ENCODE measurements at places on chromosomes 13 and 19.

- DNase-seq: no peak
Observed at GRCh38 chr13:50970956-50971355, 61.4 kb downstream of the RNASEH2B start.

DNA sequence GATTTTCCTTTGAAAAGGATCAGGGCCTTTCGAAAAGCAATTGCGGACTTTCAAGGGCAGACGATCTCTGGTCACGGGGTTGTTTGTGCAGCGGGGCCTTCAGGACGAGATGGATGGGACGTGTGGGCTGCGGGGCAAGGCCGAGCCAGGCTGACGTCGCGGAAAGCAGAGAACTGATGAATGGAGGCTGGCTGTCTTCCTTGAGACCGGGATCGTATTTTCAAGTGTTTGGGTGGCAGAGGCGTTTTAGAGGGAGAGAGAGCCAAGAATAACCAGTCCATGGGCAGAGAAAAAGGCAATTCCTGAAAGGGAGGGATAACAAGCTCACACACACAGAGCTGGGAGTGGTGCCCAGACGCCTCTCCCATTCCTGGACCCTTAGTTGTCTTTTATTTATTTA lies 138.9 kb upstream of the USP29 start:
- no peak for DNase-seq

- DNase-seq: no peak
Observed at GRCh38 chr19:19004144-19004543, 29.2 kb downstream of the SUGP2 start.

DNA sequence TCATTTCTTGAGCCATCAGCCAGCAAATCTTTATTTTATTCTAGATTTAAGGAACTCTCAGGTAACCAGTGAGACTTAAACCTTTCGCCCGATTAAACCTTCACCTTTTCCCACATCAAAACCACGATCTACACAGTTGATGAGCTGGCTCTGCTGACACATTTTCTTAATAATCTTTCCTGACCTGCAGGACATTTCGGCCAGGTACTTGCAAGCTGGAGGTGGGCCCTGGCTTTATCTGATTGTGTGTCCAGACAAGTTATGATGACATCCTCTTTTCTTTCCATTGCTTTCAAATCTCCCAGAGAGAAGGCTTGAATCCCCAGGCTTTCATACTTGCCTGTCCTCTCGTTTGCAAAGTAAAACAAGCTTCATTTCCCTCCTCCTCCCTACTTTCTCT lies 144.2 kb downstream of the EFNB2 start:
- DNase-seq: no peak

DNA sequence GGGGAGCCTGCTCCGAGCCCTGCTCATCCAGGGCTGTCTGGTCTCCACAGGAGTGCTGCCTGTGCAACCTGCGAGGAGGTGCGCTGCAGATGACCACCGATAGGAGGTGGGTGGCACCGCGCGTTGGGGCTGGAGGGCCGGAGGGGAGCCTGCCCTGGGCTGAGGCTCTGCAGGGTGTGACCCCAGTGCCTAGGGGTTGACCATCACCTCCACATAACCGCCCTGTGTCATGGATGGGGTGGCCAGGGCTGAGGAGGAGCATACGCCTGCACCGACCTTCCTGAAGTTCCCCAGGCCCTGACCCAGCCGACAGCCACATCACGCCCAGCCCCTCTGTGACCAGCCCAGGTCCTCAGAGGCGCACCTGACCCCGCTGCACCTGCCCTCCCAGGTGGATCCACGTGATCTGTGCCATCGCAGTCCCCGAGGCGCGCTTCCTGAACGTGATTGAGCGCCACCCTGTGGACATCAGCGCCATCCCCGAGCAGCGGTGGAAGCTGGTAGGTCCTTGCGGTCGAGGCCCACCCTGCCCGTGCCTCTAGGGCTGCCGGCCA lies 168.7 kb downstream of the KDM4B start:
- DNase-seq: no peak

DNA sequence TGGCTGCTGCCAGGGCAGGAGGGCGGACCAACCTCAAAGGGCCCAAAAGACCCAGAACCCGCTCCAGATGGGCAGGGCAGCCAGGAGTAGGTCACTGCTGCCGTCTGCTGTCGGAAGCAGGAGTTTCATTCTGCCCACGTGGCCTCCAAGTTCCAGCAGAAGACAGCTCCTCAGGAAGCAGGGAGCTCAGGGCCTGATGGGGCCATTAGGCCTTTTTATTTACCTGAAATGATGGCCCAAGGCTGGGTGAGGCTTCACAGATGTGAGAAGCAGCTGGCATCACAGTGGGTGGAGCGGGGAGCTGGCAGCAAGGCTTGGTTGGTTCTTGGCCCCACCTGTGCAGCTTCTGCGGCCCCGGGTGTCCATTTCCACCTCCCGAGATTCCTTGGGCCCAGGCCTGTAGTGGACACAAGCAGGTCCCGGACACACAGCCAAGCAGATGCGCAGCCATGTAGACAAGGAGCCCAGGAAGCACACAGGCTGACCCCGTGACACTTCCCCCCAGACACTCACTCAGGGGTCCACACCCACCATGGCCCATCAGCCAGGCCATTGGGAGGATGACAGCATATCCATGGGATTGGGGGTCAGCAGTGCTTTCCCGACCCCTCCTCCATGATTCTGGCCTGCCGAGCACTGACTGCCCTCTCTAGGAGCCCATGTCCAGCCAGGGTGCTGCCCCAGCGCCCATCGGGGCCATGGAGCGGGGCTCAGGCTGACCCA lies 26.4 kb downstream of the C13orf46 start:
- DNase-seq: no peak

- no peak for DNase-seq
Observed at GRCh38 chr13:109803825-109804224, 17.4 kb upstream of the IRS2 start.

GRCh38 chr13:39760521-39760920 lies 105.1 kb downstream of the COG6 start:
- no peak for DNase-seq

DNA sequence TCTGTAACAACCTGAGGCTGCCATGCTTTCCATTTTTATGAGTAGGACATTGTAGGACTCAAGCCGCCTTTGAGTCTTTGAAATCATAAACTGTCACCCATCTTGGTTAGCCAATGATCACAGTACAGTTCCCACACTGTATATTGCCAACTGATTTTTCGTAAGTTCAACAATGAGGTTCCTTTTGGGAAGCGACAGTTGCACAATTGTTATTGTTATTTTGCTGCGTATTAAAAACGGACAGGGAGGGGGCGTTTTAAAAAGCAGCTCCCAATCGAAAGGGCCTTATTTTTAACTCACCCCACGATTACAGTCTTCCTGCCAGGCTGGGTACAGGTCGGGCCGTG lies 601 bp downstream of the SLC46A3 start:
- peak; percentile 50 for DNase-seq

- no peak for DNase-seq
Observed at GRCh38 chr19:29515233-29515619, 10.6 kb upstream of the VSTM2B start.

DNA sequence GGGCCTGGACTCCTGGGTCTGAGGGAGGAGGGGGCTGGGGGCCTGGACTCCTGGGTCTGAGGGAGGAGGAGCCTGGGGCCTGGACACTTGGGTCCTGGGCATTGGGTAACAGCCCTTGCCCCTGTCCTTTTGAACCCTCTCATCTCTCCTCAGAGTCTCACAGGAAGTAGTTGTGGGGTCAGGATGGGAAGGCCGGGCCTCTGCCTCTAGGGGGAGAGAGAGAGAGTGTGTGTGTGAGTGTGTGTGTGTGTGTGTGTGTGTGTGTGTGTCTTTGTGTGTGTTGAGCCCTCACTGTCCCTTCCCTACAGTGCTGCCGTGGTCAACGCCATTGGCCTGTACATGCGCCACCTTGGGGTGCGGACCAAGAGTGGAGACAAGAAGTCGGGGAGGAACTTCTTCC lies 10.9 kb downstream of the ARHGEF1 start:
- no peak for DNase-seq

- no peak for DNase-seq
Observed at GRCh38 chr19:28468701-28469459, 744.1 kb downstream of the UQCRFS1 start.

DNA sequence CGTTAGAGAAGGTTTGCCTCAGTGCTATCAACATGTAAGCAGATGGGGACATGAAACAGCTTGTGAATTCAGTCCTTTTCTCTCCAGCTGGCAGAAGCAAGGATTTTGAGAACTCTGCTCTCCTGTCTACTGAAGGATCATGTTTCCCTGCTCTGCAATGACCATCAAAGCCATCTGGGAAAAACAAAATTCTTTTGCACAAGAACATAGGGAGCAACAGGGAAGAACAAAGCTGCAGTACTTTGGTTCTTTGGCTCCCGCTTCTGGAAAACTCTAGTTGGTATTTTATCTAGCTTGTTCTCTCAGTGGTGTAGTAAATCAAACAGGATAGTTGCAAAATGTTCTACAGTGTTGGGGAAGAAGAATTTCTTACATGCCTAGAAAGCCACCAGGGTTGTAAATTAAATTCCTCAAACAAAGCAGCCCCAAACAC lies 270.4 kb downstream of the ENOX1 start:
- DNase-seq: no peak

- DNase-seq: no peak
Observed at GRCh38 chr13:28478127-28478526, 16.8 kb downstream of the FLT1 start.

- no peak for DNase-seq
Observed at GRCh38 chr19:311813-312261, 20.6 kb upstream of the PLPP2 start.

GRCh38 chr13:31286930-31287329 lies 87.2 kb downstream of the B3GLCT start:
- no peak for DNase-seq

- peak; percentile 58 for DNase-seq
Observed at GRCh38 chr19:2391118-2391725, 31.2 kb downstream of the TMPRSS9 start.

DNA sequence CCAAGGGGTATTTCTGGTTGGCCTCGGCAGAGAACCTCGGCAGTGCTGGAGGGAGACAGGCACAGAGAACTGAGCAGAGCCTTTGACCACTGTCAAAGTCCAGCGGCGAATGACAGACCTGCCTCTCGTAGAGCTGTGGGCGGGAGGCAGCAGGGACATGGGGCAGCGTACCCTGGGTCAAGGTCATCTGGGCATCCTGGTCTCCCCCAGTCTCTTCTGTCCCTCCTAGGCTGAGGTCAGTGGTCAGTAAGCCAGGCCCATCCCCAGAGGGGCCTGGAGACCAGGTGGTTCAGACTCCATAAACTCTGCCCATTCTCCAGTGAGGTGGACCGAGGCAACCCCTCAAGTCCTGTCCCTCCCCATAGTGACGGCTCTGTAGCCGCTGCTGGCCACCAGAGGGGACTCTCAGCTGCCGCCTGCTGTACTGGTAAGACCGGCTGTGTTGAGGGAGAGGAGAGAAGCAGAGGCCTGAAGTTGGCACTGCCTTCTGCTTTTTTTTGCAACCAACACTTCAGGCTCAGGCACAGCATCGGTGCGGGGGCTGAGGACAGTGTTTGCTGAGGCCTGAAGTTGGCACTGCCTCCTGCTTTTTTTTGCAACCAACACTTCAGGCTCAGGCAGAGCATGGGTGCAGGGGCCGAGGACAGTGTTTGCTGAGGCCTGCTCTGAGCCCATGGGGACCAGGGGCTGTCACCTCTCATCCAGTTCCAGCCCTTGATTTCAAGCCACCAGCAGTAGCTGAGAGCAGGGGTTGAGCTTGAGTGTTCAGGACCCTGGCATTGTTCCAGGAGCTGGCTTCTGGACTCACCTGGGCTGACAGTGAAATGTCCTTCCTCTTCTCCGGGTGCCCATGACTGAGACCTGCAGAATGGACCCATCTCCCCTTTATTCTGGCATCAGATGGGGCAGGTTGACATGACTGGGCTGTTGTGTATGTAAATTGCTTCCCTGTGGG lies at the start of gene PGLYRP2:
TSS of gene PGLYRP2 (minus strand) at position 111 of the 955 bp plus-strand sequence. CDS start 130 bp downstream, outside the sequence.
- DNase-seq: no peak

GRCh38 chr13:94902722-94903407 lies 190.5 kb upstream of the SOX21 start:
- no peak for DNase-seq

DNA sequence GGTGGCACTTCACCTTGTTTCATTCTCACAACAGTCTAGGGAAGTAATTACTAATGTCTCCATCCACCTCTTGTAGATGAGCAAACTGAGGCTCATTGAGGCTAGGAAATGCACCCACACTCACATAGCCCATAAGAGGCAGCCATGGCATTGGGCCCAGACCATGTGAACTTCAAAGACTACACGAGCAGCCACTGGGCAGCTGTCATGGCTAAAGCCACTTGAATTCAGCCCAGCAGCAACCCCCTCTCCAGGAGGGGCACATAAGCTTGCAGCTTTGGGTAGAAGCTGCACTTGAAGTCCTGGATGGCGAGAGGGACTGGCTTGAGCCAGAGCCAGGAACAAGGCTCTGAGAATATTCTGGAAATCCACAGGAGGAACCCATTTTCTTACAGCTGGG lies 13.4 kb downstream of the ALOX5AP start:
- no peak for DNase-seq

GRCh38 chr13:67258482-67258881 lies 28.3 kb upstream of the PCDH9 start:
- no peak for DNase-seq

GRCh38 chr19:46461537-46461936 lies 9.8 kb downstream of the PNMA8A start:
- no peak for DNase-seq

- no peak for DNase-seq
Observed at GRCh38 chr19:38718747-38719543, 25.3 kb downstream of the CAPN12 start.

DNA sequence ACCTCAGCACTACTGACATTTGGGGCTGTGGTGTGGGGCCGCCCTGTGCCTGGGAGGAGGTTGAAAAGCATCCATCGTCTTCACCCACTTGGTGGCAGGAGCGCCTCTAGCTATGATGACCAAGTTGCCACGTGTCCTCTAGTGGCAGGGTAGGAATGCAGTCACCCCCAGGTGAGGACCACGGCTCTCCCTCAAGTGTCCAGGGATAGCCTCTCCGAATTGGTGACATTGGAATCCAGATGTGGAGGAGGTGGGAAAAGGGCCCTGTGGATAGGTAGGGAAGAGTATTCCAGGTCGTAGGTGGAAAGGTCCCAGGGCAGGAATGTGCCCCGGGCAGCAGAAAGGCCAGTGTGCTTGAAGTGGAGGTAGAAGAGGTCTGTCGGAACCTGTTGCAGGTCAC lies 37.6 kb downstream of the ARHGEF18 start:
- no peak for DNase-seq

DNA sequence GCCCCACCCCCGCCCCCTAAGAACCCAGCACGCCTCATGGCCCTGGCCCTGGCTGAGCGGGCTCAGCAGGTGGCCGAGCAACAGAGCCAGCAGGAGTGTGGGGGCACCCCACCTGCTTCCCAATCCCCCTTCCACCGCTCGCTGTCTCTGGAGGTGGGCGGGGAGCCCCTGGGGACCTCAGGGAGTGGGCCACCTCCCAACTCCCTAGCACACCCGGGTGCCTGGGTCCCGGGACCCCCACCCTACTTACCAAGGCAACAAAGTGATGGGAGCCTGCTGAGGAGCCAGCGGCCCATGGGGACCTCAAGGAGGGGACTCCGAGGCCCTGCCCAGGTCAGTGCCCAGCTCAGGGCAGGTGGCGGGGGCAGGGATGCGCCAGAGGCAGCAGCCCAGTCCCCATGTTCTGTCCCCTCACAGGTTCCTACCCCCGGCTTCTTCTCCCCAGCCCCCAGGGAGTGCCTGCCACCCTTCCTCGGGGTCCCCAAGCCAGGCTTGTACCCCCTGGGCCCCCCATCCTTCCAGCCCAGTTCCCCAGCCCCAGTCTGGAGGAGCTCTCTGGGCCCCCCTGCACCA lies 11.9 kb downstream of the ARHGAP33 start:
- DNase-seq: no peak
